ENCODE measurements at places on chromosomes 7 and 10.

DNA sequence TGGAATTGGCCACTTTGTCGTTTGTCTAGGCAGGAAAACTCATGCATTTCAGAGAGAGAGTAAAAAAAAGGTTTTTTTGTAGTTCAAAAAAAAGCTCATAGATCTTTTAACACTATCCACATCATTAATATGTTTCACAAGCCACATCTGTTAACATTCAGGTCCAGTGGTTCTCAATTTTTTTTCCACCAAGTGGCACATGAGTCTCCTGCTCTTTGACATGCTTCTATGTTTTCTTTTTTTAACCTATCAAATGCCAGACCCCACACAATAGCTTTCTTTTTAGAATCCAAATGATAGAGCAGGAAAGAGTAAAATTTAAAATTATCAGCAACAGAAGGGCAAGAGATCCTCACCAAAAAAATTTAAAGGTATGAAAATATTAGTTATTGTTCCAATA, 20.3 kb downstream of the NOD1 start:
- no peak for DNase-seq

DNA sequence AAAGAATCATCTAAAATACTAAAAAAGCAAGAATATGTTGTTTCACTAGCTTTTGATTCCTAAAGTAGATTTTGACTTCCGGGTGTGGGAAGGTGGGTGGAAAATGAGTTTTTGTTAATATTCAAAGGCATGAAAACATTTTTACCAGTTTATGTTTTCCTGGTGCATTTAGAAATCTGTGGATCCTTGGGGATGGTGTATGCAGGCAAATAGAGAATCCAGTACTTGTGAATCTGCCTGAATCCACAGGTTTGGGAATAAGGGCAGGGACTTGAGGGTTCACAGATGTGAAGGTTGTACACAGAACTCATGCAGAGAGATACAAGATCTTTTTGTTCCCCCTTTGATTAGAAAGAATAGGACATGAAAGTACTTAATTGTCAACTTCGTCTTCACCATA, 22.4 kb downstream of the AUTS2 start:
- no peak for DNase-seq

DNA sequence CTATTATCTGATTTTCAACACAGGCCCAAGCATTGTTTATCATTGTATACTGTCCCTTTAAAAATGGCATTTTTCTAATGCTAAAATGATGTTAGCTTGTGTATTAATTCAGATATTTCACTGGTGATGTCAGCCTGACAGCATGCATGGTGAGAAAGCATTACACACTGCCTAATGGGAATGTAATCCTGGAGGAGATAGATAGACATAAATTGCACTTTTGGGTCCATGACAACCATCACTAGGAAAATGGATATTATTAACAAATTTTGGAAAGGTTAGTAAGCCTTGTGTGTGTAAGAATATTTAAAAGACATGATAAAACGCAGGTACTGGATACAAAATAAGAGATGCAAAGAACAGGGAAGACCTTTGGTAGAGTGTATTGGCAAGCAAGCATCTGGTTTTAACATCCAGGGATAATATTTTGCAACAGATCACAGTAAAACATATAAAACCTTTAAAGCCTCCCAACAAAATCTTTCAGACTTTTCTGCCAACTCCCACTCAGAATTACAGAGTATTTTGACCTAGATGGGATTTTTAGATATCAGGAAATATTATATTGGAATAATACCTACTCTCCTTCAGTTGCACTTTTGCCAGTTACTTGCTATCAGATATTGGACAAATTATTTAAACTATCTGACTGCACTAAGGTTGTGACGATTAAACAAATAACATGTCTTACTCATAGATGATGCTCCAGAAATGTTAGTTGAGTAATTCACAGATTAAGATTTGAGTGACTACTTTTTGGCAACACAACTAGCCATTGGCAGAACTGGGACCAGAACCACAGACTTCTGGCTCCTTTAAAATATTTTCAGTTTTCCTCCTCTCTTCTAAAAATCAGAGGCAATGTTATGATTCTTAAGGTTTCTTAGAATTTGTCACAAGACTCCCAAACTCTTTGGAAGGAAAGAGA, 291.6 kb upstream of the SEMA3C start:
- no peak for DNase-seq

DNA sequence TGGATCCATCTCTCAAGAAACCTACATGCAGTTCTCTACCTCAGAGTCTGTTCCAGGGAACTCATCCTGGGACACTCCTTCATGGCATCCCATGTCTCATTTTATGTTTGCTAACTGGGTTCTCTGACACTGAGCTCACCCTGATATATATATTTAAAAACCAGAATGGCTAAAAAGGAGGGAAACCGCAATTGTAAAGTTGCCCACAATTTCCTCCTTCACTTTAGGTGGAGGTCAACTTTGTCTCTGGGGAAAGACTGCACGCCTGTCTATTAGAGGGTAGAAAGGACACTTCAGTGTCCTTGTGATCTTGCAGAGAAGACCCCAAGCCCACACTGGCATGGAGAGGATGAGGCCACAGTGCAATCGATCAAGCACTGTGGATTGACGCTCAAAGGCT, 131.7 kb downstream of the TEX36 start:
- no peak for DNase-seq

- DNase-seq: no peak
Observed at GRCh38 chr7:128692623-128693270, 20.7 kb downstream of the GARIN1A start.

- DNase-seq: no peak
Observed at GRCh38 chr10:3009341-3009740, 58.0 kb upstream of the PFKP start.

DNA sequence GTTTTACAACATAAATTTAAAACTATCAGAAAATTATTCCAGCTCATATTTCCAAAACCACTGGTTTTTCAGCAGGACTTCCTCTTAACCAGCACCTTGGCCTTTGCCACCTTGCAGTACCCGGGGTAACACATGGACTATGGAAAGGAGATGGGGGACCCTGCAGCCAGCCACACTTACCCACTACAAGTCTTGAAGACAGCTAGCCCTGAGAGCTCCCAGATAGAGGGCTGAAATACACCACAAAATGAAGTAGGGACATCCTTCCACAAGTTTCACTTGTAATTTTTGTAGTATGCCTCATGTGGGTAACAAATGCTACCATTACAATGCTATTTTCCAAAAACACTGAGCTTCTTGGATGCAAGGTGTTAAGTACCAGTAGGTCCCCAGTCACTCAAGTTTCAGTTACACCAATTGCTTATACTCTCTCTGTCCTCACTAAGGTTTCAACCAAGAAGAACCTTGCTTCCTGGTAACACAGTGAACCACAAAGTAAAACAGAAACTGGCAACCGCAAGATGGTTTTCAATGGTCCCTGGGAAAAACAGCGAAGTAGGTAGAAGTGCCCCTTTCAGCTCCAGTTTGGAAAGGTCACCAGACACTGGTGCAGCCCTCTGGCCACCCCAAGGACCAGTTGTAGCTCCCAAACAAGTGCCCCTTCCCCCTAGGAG, 110.9 kb downstream of the SGMS1 start:
- no peak for DNase-seq

DNA sequence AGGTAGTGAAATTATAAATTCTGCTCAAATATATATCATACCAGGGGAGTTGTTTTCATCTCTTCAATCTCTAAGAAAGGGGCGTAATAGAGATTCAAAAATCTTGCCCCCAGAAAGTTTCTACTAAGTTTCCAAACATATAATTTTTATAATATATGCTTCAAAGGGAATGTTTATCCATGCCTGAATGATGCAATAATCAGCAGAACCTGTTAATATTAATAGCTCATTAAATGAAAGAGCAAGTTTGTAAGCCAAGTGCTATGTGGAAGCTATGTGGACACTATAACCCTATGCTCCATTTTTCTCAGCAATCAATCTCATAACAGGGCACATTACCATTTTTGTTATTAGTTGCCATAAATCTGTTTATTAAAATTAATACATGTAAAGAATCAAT, 25.3 kb downstream of the VPS41 start:
- no peak for DNase-seq

- no peak for DNase-seq
Observed at GRCh38 chr7:27105301-27106031, 3.0 kb upstream of the HOXA2 start.

- DNase-seq: peak; percentile 4
Observed at GRCh38 chr10:91887272-91888076, 21.8 kb downstream of the FGFBP3 start.

DNA sequence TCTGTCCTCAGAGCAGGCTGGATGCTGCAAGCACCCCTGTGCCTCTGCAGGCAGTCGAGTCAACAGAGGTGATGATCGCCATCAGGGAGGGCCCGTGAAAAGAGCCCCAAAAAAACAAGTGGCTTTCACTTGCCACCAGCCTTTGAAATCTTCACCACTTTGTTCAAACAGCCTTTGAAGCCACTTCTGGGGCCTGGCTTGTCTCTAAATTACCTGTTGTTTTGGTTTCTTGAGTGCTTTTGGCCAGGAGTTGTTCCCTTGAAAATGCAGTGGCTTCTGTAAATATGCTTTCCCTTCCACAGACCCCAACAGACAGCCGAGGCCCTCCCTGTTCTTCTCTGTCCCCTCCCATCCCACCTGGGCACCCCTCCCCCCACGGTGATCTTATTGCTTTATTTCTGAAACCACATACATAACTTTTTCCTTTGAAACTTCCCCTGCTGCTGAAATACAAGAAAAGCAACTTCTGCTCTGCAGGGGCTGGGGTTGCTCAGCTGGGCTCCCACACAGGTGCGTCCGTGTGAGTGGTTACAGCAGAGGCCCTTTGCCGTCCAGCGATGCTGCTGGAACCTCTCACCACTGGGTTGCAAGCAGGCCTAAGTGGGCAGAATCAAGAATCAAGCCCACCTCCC, 283.8 kb upstream of the SHH start:
- DNase-seq: no peak

DNA sequence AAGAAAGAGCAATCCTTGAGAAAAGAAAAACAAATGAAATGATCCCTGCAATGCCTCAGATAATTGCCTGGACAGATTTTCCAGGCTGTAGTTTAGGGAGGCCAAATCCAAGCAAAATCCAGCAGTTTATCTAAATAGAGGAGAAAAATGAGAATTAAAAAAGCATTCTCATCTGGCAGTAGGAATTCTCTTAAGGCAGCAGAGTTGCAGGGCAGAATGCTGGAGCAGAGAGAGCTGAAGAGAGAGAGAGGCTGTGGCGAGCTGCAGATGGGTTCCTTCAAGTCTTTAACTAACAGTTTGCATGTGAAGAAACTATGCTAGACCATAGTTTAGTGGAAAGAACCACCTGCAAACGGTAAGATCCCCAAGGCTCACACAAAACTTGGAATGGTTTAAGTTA, 6.0 kb upstream of the LIPA start:
- no peak for DNase-seq

- no peak for DNase-seq
Observed at GRCh38 chr7:28132959-28133870, 47.4 kb downstream of the JAZF1 start.

GRCh38 chr10:122115874-122116273, 126.9 kb downstream of the TACC2 start:
- DNase-seq: no peak

- no peak for DNase-seq
Observed at GRCh38 chr7:129767120-129768015, 155.8 kb downstream of the NRF1 start.

DNA sequence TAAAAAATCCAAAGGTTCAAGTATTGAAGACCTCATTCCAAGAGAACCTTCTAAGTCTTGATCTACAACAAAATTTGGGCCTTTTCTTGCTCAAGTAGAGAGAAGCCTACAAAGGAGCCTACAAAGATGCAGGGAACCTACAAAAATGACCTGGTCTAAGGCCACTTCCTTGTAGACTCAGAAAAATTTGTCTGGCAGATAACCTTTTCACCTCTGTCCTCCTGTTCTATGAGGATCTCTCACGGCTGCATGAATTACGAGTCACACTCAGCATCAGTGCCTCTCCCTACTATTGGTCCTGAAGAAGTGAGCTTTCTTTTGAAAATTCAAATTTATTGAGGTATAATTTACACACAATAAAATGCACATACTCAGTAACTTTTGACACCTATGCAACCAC, 29.3 kb downstream of the CCNJ start:
- no peak for DNase-seq

DNA sequence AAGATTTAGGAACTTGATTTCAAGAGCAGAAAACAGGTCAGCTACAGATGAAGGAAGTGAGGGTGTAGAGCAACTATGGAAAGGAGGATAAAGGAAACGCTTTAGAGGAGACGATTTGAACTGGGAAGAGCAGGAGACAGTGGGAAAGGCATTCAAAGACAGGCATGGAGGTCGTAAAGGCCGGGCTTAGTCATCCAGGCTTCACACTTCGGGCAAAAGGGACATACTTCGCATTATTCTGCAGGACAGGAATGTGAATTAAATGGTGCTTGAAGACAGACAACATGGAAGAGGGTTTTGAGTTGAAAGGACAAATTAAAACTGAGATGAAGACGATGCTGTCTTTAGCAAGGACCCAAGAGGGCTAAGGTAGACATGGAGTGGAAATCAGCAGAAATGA, 8.1 kb downstream of the FAM171A1 start:
- DNase-seq: no peak

- no peak for DNase-seq
Observed at GRCh38 chr7:140889645-140890044, 35.1 kb downstream of the BRAF start.

DNA sequence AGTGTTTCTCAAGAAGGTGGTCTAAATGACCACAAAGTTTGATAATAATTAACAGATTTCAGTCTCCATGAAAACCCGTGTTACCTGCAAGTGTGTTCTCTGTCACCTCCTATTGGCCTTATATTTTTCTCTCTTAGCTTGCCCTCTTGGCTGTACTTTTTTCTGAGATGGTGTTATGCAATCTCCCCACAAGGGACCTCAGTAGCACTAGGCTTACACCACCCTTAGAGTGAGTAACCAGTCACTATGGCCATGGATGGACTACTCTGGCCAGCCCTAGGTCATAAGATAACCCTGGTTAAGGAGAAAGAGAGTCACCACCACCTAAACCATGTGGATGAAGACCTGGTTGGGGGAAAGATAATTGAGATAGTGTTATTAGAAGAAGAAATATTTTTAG, 76.8 kb downstream of the NPSR1 start:
- no peak for DNase-seq

- DNase-seq: no peak
Observed at GRCh38 chr7:92075455-92076158, 58.7 kb downstream of the CYP51A1 start.

GRCh38 chr10:114458216-114458920, 54.1 kb upstream of the AFAP1L2 start:
- no peak for DNase-seq

GRCh38 chr7:128170461-128170860, 70.6 kb upstream of the LEP start:
- no peak for DNase-seq

DNA sequence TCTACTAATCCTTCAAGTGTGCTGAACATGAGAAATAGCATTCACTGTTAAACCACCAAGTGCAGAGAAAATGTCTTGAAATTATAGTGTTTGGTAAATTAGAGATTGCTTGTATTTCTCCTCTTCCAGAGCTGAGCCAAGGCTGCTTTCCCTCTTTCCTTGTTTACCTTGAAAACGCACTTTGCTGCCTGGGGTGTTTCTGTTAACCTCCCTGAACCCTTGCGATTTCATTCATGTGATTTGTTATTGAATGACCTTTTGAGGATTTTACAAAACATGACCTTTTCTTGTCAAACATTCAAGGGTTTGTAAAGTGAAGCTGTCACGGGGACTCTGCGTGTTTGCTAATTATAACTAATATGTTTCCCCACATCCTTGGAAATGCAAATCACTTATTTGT, 169.4 kb downstream of the LRMDA start:
- DNase-seq: no peak

Measured in stimulated activated CD4-positive, alpha-beta T cell treated with anti-CD3 and anti-CD28 coated beads, Interleukin-4, amount 100 ng/mL, for 48 hours (primary cell).